Globus pallidus (tissue), 1 donor: ENCODE measurements at places on chromosomes 12 and 14.

DNA sequence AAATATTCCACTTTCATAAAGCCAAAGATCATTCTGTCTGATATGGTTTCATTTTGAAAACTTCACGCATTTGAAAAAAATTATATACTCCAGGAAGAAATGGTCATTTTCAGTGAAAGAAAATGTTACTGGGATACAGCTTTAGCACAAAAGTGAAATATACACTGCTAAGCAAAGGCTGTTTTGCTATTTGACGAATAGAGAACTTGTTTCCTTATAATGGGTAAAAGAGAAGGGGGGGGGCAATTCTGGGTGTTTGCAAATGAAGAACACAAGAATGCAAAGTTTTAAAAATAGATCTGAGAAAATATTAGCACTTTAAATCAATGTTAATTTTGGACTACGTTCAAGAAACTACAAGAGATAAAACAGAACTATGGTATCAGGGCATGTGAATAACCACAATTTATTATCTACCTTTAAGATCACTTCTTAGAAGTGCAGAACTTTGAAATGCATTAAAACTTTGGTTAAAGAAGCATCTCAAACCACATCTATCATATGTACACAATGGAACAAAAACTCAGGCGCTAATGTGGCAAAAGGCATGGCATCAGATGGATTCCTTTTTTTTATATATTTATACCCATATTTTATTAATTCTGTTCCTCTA, 51.1 kb downstream of the EFCAB11 start:
- DNase-seq, result no peak

DNA sequence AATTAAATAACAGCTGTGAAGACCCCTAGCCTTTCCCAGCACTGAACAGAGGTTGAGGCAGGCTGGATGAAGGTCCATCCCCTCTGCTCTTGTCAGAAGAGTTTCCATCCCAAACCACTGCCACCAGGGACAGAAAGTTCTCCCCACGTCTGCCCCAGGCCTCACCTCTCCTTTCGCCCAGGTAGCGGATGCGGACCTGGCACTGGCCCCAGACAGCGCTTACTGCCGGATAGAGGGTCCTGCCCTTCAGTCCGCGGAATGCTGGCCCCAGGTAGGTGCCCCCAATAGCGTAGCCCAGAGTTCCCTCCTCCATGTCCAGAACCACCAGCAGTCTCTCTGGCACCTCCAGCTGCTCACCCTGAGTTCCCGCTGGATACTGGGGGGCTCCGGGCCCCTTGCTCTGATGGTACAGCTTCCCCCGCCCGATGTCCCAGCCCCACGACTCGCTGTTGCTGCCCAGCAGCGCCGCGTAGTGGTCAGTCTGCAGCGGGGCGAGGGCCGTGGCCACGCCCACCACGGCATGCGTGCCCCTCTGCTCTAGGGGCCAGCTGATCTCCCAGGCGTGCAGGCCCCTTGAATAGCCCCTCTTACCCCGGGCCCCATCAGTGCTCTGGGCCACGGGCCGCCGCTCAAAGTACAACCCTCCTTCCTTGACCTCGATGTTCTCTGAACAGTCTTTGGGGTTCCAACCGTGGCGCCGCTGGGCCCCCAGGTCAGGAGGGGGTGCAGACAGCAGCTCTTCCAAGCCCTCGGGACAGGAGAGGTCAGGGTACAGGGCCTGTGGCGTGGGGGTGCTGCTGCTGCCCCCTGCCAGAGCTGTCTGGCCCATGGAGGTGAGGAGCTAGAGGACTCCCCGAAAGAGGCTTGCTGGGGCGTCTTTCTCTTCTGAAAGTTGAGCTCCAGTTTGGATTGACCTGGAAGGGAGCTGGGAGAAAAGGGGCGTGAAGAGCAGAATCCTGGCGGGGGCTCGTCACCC, 742 bp downstream of the SPSB2 start:
- DNase-seq, result peak; percentile 78

DNA sequence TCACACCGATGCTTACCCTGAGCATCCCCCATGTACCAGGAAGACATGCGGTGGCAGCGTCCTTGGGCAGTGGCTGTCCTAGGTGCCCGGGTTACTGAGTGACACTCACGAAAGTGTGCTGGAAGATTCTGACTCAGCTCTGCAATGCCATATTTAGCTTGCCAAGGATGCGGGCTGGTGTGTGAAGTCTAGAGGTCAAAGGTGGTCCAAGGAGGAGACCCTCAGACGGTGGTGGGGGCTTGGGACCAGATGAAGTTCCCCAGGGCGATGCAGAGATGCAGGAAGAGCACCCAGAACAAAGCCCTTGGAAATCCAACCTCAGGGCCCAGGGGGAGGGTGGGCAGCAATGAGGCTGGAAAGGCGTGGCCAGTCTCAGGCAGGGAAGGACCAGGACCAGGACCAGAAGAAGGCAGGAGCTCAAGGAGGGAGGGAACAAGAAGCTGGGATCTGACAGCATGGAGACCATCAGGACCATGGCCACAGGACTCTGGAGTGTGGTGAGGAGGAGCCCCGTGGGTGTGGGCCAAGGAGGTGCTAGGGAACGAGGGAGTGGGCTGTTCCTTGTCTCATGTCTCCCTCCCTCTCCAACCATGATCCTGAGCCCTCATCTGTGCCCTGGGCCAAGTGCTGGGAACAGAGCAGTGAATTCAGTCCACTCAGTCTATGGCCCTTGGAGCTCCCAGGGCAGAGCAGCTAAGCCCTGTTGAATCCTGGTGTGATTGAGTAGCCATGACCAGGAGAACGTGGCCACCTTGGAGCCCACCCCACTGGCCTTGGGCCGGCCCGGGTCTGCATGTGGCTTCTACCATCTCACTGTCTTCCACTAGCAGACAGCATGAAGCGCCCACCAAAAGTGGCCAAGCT, 310.1 kb upstream of the DIO3 start:
- DNase-seq, result no peak

GRCh38 chr12:109544955-109545531, 28.3 kb downstream of the MMAB start:
- no peak for DNase-seq

GRCh38 chr14:71206766-71207371, 299.6 kb downstream of the PCNX1 start:
- no peak for DNase-seq

DNA sequence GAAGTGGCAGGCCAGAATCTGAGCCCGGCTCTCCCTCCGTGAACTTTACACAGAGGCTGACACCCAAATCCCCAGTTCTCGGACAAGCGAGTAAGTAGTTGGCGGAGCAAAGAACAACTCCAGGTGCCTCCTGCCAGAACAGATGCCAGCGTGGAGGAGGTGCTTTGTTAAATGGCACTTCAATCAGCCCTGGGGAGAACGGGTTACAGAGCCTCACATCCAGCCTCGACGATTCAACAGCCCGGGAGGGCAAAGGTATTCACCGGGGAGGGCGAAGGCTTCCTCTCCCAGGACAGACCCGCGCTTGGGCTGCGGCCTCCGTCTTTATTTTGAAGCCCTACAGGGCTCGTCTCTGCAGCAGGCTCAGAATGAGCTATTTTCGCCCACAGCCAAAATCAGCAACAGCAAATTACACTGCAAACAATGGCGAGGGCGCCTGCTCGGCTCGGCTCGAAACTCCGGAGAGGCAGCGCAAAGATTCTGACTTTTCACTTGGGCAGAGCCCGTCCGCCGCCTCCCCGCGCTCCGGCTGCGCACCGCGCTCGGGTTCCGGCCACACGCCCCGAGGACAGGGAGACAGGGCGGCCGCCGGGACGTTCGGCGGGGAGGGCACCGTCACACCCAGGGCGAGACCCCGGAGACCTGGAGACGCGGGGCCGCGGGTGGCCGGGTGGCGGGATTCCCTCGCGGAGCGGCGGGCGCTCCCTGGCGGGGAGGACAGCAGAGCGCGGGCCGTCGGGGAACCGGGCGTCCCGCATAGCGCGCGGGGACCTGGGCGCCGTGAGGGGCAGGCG, 811 bp downstream of the TMCC3 start:
- peak; percentile 65 for DNase-seq

GRCh38 chr14:51147183-51147582, 52.3 kb upstream of the TRIM9 start:
- no peak for DNase-seq

- no peak for DNase-seq
These were observed 172.1 kb downstream of the ACSS3 start for GRCh38 chr12:81249976-81250375.

DNA sequence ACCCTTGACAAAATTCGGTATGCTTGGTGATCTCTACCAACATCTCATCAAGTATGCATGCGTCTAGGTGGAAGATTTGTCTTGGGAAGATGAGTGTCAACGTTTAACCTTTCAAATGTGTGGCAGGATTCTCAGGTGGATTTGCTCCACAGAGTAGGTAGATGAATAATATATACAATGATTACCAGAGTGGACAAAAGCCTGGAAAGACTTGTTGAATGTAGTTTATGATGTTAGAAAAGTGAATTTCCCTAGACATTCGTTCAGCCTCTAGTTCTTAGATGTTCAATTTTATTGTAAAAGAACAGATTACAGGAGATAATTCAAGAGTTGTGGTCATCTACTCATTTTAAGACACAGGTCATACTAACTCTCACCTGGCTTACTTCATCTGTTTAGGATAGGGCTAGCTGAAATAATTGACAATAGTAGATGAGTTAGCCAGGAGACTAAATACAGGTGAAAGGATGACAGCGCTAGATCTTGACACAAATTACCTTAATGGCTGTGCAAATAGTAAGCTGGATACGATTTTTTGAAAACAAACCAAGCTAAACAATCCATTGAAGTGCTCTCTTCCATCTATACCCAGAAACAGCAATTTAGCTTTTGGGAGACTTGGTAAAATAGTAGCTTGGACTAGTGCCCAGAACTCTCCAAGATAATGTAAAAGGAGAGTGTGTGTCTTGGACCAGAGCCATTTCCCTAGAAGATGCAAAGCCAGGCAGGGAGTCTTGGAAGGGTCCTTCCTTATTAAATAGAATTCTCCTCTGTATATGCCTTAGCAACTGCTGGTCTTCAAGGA, 168.0 kb downstream of the DACT1 start:
- DNase-seq, result no peak

DNA sequence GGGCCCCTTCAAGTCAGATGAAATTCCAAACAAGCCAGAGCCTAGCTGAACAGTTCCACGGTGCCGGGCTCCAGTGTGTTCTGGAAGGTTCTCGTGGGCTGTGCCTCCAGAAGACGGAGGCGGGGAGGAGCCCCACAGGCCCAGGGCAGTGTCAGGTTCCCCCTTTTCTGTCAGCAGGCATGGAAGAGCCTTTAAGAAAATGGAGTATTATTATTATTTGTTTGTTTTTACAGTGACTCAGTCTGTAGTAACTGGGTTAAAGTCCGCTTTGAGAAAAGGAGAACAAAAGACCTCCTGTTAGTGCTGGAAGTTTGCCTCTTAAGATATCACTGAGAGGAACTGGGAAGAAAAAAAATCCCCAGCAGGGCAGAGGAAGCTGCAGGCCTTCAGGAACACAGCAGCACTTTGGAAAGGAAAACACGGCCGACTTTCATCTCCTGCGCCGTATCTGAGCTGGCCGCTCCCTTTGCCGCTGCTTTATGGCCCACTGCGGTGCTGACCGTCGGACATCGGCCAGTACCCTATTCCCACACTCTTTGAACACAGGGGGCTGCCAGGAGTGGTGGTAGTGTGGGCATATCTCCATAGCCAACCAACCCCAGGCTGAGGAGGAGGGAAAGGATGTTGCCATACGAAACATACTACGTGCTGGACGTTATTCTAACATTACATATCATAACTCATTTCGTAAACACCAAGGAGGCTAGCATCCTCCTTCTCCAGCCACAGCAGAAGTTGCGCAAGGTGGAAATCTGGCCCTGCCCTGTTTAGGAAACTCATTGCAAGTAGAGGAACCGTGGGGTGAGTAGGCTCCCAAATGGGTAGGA, 194.0 kb downstream of the ZFP36L1 start:
- peak; percentile 65 for DNase-seq

- DNase-seq, result peak; percentile 5
These were observed 23.6 kb upstream of the TMEM260 start for GRCh38 chr14:56555921-56556570.

DNA sequence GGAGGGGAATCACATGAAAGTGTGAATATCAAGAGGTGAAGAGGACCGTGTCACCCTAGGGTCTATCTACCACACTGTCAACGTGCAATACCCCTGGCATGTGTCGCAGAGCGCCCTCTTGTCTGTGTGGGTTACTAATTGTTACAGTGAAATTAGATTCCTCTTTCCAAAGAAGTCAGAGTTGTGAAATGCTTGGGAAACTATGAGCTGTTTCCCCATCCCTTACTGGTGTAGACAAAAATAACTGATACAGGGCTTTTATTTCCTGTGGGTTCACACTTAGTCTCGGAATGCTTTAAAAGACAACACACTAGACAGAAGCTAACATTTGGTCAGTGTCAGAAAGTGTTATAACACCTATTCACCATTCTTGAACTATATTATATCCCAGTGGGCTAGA, 597.3 kb downstream of the NRXN3 start:
- no peak for DNase-seq
